ENCODE measurements at places on chromosomes 12 and 14. TPM values are rescaled to one million over a fixed set of nuclear protein-coding genes. Genes with fewer than 3 reads are reported as not detected.

Gene TPH2
- not detected for total RNA-seq

Gene SMIM41
- not detected for total RNA-seq

Gene NDRG2
- 2.2 TPM for total RNA-seq

Gene PROX2
- not detected for total RNA-seq

Gene OAS2
- total RNA-seq, result 0.41 TPM

Gene NEUROD4
- total RNA-seq, result not detected

Gene SDR9C7
- not detected for total RNA-seq

Gene NPAS3
- total RNA-seq, result not detected

Gene KCNH3
- 2.3 TPM for total RNA-seq

Gene MANSC1
- 3.1 TPM for total RNA-seq

Gene MDGA2
- total RNA-seq, result not detected

Gene IFT81
- total RNA-seq, result 19.1 TPM

Gene CLEC4C
- total RNA-seq, result not detected

Gene A2ML1
- total RNA-seq, result not detected

Gene ZCRB1
- total RNA-seq, result 57.4 TPM

Gene IL22
- not detected for total RNA-seq

Gene KCNK13
- total RNA-seq, result 0.14 TPM

Gene ACOT4
- 1.9 TPM for total RNA-seq

Gene TC2N
- 0.86 TPM for total RNA-seq

Gene OR5AU1
- not detected for total RNA-seq

Gene ACIN1
- total RNA-seq, result 89.4 TPM

Gene TAS2R13
- total RNA-seq, result not detected
